ENCODE measurements at places on chromosomes 2 and 18. TPM values are rescaled to one million over a fixed set of nuclear protein-coding genes. Genes with fewer than 3 reads are reported as not detected.
A peak's percentile ranks its signal among the peaks of the same experiment; 100 is the strongest.

Gene SATB2
- not detected for total RNA-seq

Gene PPP1R1C
- total RNA-seq = not detected

Gene EIF2B4
- 33.2 TPM for total RNA-seq

Gene MYO5B
- total RNA-seq = not detected

Gene ABHD1
- 1.3 TPM for total RNA-seq

- no peak for DNase-seq
These were observed 52.1 kb downstream of the GTF3C3 start for GRCh38 chr2:196747400-196747799.

- no peak for DNase-seq
These were observed 241.3 kb downstream of the MREG start for GRCh38 chr2:215772003-215772402.

DNA sequence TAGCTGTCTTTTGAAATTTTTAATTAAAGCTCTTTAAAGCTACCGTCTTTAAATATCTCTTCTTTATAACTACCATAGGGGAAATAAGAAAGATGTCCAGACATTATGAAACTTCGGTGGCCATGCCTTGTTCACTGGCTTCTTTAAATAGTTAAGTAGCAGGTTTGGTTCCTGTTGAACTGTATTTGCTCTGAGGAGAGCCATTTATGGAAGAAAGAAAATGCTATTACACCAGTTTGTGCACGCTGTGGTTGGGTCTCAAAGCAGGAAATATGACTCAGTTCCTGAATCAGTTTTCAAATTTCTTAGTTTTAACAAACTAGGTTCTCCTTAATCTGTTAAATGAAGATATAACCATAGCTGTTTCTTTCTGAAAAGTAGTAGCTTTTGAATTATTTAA, 12.2 kb downstream of the ARPC2 start:
- DNase-seq = peak; percentile 85

DNA sequence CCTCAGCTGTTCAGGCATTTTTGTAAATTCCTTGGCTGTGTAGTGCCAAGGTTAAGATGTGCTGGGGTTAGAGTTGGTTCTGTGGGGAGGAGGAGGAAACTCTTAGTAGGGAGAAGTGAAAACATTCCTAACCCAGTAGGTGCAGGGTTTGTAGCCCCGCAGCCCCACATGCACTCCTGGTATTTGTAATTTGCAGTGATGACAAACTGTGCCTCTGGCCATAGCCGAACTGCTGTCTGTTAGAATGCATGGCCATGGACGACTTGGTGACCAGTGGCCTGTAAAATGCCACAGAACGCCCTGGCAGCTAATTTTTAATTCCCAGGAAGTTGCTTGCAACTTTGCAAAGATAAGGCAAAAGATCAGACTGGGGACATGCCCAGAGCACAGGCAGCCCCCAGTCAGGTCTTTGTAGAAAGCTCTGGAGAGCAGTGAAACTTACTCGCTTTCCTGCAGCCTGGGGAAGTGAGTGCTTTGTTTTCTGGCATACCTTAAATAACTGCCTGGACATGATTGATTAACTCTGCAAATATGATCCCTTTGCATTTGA, 38.4 kb downstream of the LYPD6B start:
- DNase-seq = no peak

DNA sequence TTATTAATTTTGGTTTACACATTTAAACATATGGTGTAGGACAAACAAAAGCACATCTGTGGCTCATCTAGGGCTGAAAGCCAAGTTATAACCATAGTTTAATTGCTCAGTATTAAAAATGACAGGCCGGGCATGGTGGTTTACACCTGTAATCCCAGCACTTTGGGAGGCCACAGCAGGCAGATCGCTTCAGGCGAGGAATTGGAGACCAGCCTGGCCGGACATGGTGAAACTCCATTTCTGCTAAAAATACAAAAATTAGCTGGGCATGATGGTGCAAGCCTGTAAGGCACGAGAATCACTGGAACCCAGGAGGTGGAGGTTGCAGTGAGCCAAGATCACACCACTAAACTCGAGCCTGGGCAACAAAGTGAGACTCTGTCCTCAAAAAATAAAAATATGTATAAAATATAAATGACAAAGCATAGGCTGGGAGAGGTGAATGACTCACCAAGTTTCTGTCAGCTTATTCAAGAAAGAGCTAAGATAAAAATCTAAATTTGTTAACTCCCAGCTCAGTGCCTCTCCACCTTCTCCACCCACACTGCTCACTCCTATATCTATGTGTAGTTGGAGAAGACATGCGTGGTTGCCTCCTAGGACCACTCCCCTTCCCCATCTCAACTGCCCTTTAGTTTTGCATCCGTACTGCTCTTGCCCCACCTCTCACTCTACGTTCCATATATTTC, 79.2 kb upstream of the PID1 start:
- no peak for DNase-seq

DNA sequence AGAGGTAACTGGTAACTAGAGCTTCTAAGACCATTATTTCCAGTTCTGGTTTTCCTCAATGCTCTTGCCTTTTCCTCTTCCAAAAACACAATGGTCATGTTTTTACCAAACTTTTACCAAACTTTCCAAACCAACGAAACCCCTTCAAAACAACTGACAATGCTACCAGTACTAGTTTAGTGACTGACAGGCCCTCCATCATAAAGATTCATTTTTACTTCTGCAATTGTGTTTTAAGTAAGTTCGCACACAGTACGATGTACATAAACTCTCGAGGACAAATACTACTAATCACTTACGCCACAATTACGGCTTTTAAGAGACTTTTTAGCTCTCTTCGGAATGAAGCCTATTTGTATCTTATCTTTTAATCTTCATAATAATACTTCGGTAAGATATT, 900 bp downstream of the C18orf32 start:
- no peak for DNase-seq

DNA sequence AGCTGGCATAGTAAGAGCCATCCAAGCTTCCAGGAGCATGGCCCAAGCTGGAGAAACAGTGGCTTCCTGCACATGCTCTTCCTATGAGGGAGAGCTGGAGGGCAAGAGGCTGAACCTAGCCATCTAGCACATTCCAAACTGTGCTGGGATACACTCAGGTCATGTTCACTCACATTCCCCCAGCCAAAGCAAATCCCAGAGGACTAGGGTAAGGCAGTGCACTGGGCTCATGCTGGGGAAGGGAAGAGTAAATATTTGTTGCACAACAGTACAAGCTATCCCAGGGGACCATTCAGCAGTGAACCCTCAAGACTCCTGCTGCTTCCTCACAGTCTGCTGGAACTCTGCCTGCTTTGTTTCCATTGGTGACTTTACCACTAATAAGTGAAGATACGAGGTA, 20.7 kb upstream of the GYPC start:
- DNase-seq = no peak

DNA sequence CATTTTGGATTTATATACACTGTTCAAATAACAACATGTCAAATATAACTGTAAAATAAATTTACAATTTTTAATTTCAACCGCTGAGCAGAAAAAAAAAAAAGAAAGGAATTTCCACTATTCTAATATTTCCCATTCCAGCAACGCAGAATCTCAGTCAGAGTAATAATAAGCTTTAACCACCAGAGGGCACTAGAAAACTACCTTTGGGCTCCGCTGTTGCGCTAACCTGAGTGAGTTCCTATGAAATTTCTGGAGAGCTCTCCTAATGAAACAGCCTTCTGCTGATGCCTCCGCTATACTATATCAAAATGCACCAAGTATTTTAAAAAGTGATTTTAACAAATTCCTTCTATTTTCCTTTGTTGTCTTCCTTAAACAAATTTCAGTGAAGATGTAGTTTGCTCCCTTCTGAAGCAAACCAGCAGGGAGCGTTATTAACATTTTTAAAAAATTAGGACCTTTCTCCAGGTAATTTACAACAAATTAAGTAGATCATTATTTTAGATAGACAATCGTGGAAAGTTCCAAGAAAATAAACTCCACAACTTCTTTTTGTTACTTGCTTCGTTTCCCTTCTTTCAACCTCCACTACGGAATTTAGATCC, 23.0 kb downstream of the ERMN start:
- peak; percentile 5 for DNase-seq

GRCh38 chr18:68742206-68742605, 27.3 kb upstream of the TMX3 start:
- DNase-seq = no peak

GRCh38 chr18:57959278-57959677, 84.7 kb upstream of the NEDD4L start:
- no peak for DNase-seq

DNA sequence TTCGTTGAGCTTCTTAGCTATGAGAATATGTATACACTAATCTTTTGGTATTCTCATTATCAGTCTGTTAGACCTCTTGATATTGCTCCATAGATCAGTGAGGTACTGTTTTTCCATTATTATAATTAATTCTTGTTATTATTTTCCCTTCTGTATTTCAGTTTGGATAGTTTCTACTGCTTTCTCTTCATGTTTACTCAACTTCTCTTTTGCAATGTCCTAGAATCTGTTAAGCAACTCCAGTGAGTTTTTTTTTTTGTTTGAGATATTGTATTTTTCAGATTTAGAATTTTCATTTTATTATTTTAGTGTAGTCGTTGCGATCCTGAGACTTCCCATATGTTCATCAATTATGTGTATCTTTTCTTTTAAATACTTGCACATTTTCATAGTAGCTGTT, 260.8 kb downstream of the SETBP1 start:
- DNase-seq = no peak

- no peak for DNase-seq
These were observed 530.6 kb downstream of the CCDC85A start for GRCh38 chr2:56714400-56714799.
